Activated T-cell treated with anti-CD3 and anti-CD28 coated beads for 24 hours (primary cell): ENCODE measurements at places on chromosomes 7 and 10.

DNA sequence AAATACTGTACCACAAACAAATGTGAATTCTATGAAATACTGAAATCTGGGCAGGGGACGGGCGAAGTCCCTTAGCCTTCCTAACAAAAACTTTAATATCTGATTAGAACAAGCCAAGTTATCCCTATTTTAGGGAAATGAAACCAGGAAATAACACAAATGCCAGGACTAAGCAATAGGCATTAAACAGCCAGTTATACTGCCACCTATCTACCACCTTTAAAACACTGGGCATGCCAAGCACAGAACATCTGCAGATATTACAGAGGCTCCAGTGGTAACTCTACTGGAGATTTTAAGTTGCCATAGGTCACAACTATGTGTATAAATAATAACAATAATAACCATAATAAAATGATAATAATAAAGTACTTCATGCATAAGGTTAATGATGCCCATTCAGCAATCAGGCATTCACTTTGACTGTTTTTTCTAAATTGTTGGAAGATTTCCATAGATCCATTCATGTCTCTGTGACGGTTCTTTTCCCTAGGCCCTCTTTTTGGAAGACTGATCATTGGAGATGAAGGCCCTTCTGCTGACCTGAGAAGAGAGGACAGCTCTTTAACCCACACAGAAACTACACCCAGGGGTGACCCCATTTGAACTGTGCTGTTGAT lies 195.7 kb downstream of the CACNA2D1 start:
- DNase-seq = no peak

DNA sequence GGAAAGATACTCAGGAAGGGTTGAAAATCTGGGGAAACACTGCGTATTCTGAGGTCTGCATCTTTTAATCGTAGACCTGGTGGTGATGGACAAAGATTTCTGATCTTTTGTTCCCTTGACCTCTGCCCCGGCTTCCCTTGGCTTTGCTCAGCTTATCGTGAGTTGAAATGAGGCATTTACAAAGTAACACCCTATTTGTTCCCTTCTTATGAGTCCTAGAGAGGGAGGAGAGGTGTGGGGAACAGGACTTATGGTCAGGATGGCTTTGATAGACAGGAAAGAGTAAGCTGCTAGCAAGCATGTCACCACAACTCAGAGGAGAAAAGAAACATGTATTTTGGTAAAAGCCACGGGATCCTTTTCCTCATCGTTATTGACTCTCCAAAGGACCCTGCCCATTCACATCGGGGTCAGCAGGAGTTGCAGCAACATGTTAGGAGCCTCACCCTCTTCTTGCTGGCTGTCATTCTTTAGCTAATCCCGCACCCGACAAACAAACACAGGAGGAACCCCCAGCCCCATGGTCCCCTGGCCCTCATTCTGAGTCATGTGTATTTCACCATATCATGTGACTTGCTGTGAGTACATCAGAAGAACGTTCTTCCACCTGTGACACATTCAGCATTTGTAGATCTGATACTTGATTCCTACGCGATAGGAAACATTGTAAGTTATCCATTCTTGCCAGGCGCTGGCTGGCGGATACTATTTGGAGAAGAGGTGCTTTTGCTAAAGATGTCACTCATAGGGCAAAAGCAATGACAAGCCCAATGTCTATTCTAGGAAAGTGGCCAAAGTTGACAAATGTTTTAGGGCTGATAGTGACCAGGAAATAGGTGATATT lies 170.1 kb downstream of the RTKN2 start:
- no peak for DNase-seq

- DNase-seq = no peak
Measured at GRCh38 chr10:67784474-67784873, 53.5 kb downstream of the DNAJC12 start.

GRCh38 chr7:79782256-79782655 lies 328.8 kb upstream of the MAGI2 start:
- no peak for DNase-seq

DNA sequence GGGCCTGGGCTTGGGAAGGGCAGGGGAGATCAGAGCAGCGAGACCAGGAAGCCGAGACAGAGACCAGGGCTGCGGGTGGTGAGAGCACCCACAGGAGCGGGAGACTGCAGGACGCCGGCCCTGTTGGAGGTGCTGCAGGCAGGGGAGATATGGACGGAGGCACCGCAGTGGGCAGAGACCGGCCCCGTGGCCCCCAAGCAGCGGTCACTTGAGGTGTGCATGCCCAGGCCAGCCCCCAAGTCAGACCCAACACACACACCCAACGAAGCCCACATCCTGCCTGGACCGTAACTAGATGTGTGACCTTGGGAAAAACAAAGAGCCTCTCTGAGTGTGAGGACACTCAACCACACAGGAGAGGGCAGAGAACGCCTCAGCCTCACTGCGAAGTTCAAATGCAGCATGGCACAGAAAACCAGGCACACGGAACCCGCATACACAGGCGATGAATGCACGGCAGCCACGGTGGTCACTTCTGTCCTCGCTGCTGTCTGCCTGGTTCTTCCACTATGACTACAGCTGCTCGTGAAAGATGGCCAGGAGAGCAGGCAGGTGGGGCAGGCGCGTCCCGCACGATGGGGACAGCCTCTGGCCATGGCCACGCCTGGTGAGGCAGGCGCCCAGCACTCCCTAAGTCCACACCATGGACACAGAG lies 214.7 kb downstream of the MAD1L1 start:
- no peak for DNase-seq
